H9 (cell line): ENCODE measurements at places on chromosomes 6 and 20. TPM values are rescaled to one million over a fixed set of nuclear protein-coding genes. Genes with fewer than 3 reads are reported as not detected.

DNA sequence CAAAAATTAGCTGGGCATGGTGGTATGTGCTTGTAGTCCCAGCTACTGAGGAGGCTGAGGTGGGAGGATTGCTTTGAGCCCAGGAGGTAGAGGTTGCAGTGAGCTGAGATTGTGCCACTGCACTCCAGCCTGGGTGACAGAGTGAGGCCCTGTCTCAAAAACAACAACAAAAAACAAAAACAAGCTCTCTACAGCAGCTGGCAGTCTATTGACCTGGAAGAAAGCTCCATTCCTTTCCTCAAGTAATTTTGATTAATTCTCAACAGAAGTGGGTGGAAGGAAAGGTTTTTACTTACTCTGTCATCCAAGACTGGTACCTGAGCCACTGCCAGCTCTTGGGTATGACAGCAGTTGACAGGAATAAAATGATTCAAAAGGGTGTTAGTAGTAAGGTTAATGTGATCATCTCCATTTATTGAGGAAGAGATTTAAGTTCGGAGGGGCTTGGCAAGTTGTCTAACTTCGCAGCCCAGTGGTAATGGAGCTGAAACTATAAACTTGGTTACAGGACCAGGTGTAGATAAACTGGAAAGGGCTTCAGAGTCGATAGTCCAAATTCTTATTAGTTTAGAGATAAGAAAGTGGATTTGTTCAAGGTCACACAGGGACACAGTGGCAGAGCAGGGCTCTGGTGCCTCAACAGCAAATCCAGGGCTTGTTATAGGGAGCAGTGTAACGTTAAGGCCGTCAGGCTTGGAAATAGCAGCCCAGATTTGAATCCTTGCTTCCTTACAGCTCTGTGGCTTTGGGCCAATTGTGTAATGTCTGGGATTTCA, 14.8 kb downstream of the SRSF3 start:
- H3K4me1 ChIP-seq, result no peaks in the 10 kb centered on the region
- no peak for DNase-seq
- peak overlapping the region; percentile 65 for H3K27ac ChIP-seq
- H3K4me3 ChIP-seq, result no peak overlapping the region

- H3K4me1 ChIP-seq, result no peaks in the 10 kb centered on the region
- no peaks in the 10 kb centered on the region for H3K36me3 ChIP-seq
- H3K27me3 ChIP-seq, result no peaks in the 10 kb centered on the region
- no peak overlapping the region for H3K27ac ChIP-seq
- H3K4me3 ChIP-seq, result no peak overlapping the region; the same call in 2 of the 3 replicates
- no peak for DNase-seq
Measured at GRCh38 chr20:43746344-43747137, 19.7 kb upstream of the GTSF1L start.

- H3K36me3 ChIP-seq, result peaks cover 35% of the 10 kb centered on the region
- H3K4me3 ChIP-seq, result no peak overlapping the region
- no peak overlapping the region for H3K27ac ChIP-seq
- no peaks in the 10 kb centered on the region for H3K27me3 ChIP-seq
Measured at GRCh38 chr6:140623498-140623897, 1249.0 kb upstream of the CITED2 start.

DNA sequence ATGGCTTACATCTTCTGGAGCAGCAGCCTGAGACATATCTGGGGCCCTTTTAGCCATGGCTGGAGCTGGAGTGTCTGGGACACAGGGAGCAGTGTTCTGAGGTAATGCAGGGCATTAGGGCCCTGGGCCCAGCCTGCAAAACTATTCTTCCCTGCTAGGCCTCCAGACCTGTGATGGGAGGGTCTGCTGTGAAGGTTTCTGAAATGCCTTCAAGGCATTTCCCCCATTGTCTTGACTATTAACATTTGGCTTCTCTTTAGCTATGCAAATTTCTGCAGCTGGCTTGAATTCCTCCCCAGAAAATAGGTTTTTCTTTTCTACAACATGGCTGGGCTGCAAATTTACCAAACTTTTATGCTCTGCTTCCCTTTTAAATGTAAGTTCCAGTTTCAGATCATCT, 61.5 kb downstream of the EDN1 start:
- peak; percentile 61 for DNase-seq
- H3K36me3 ChIP-seq, result peaks cover 32% of the 10 kb centered on the region
- no peak overlapping the region for H3K27ac ChIP-seq
- no peaks in the 10 kb centered on the region for H3K27me3 ChIP-seq
- H3K4me3 ChIP-seq, result no peak overlapping the region
- 0 out of 2 replicates have a peak, but pooled peaks cover 4% of the 10 kb centered on the region for H3K4me1 ChIP-seq

Gene HTR1B
- 0.83 and 1.1 TPM in 2 replicates for total RNA-seq

GRCh38 chr6:21448485-21449109, 145.0 kb upstream of the SOX4 start:
- no peak overlapping the region for H3K4me3 ChIP-seq
- H3K4me1 ChIP-seq, result no peaks in the 10 kb centered on the region
- no peaks in the 10 kb centered on the region for H3K36me3 ChIP-seq
- no peak for DNase-seq

DNA sequence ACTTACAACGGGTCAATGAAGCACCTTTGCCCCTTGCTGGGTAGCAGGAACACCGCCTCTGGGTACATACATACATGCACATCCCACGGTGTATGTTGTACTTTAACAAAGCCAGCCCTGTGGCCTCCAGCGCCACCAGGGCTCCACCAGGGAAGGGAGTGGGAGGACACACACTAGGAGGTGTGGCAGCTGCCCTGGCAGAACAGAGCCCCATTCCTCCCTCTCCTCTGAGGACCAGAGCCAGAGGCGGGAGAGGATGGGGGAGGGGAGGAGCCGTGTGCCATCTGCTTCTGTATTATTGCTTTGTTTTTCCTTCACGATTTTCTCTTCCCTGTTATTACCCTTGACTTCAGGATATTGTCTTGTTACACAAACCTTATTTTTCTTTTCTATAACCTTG, 105.8 kb upstream of the TRAF3IP2 start:
- H3K36me3 ChIP-seq, result peaks cover 20% of the 10 kb centered on the region
- no peak overlapping the region for H3K27ac ChIP-seq
- H3K4me1 ChIP-seq, result peaks cover 4% of the 10 kb centered on the region; the same call in 1 of the 2 replicates
- H3K4me3 ChIP-seq, result no peak overlapping the region

Gene CASS4
- total RNA-seq, result not detected in 2 replicates

GRCh38 chr20:47576516-47577033, 74.9 kb downstream of the NCOA3 start:
- H3K27me3 ChIP-seq, result no peaks in the 10 kb centered on the region
- no peak overlapping the region for H3K27ac ChIP-seq
- no peak for DNase-seq
- peaks cover under 1% of the 10 kb centered on the region; the same call in 1 of the 2 replicates for H3K36me3 ChIP-seq
- peaks cover 3% of the 10 kb centered on the region; the same call in 1 of the 2 replicates for H3K4me1 ChIP-seq

DNA sequence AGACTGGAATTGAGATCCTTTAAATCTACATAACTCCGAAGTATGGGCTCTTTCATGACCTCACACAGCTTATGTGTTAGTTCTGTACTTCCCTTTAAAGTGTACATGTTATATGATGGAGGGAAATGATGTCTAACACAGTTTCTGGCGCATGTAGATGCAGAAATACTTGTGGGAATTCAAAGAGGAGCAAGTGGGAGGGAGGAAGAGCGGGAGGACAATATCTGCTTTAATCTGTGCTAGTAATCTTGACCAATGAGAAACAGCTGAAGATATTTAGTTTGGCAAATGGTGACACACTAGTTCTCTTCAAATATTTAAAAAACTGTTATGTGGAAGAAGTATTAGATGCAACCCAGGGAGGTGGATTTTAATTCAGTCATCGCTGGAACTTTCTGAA, 62.9 kb upstream of the PLEKHG1 start:
- DNase-seq, result no peak
- no peaks in the 10 kb centered on the region for H3K4me1 ChIP-seq
- H3K27ac ChIP-seq, result no peak overlapping the region
- no peaks in the 10 kb centered on the region for H3K27me3 ChIP-seq

Gene FUT9
- 0.97 and 1.6 TPM in 2 replicates for total RNA-seq

DNA sequence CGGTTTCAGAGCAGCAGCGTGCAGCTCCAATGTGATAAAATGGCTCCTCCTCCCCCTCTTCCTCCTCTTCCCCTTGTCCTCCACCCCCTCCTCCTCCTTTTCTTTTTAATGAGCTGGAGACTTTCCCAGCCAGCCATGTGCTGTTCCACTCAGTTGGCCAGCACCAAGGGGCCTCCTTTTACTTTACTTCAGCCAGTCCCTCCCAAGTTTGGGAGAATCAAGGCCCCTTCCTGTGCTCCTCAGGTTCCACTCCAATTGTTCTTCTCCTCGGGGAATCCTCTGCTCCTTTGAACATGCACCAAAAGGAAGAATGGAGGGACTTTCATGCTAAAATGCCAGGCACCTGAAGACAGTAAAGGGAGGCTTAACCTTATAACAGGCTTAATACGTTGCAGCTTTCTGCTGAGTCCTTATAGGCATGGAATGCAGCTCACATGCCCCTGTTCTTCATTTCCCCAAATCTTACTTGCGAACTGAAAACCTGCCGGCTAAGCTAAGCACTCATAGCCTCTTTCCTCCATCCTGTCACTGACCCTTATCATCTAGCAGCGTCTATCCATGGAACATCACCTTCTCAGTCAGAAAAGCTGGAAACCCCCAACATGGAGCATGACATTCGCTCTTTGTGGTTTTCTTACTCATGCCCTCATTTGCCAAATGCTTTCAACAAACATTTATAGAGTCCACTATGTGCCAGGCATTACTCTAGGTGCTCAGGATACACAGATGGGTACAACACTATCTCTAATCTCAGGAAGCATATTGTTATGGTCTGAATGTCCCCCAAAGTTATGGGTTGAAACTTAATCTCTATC, 170.6 kb downstream of the PHACTR1 start:
- H3K4me1 ChIP-seq, result peaks cover 5% of the 10 kb centered on the region; the same call in 1 of the 2 replicates
- no peaks in the 10 kb centered on the region for H3K27me3 ChIP-seq
- DNase-seq, result peak; percentile 65
- peak overlapping the region; percentile 41; the same call in 2 of the 3 replicates for H3K4me3 ChIP-seq

Gene AARS2
- 21.7 and 22.1 TPM in 2 replicates for total RNA-seq

- H3K27me3 ChIP-seq, result no peaks in the 10 kb centered on the region
- H3K4me1 ChIP-seq, result no peaks in the 10 kb centered on the region
- peaks cover 49% of the 10 kb centered on the region for H3K36me3 ChIP-seq
- no peak overlapping the region for H3K4me3 ChIP-seq
- DNase-seq, result no peak
- H3K27ac ChIP-seq, result no peak overlapping the region
Measured at GRCh38 chr6:347232-347631, 44.3 kb upstream of the IRF4 start.

- no peaks in the 10 kb centered on the region for H3K36me3 ChIP-seq
- no peak for DNase-seq
- H3K27ac ChIP-seq, result no peak overlapping the region
- no peak overlapping the region for H3K4me3 ChIP-seq
- H3K27me3 ChIP-seq, result 0 out of 2 replicates have a peak, but pooled peaks cover 2% of the 10 kb centered on the region
- H3K4me1 ChIP-seq, result no peaks in the 10 kb centered on the region
Measured at GRCh38 chr6:6704103-6705060, 115.9 kb downstream of the LY86 start.

DNA sequence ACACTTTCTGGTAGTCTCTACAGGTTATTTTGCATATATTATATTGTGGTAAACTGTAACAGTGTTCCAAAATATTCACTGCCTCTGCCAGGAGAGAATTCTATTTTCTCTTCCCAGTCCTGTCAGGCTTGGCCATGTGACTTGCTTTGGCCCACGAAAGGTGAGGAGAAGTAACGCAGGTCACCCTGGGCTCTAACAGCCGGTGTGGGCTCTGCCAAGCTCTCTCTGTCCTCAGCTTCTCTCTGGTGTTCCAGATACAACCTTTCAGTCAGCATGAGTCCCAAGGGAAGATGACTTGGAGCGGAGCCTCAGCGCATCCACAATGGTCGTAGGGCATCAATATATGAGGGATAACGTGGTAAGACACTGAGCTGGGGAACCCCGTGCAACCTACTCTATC, 113.0 kb upstream of the RREB1 start:
- H3K27ac ChIP-seq, result no peak overlapping the region
- no peak overlapping the region for H3K4me3 ChIP-seq
- H3K4me1 ChIP-seq, result peaks cover 5% of the 10 kb centered on the region; the same call in 1 of the 2 replicates
- DNase-seq, result no peak
- no peaks in the 10 kb centered on the region for H3K36me3 ChIP-seq
- H3K27me3 ChIP-seq, result no peaks in the 10 kb centered on the region

- DNase-seq, result no peak
- no peaks in the 10 kb centered on the region for H3K27me3 ChIP-seq
- H3K4me3 ChIP-seq, result no peak overlapping the region
- no peak overlapping the region for H3K27ac ChIP-seq
Measured at GRCh38 chr6:140620496-140620895, 1246.0 kb upstream of the CITED2 start.

DNA sequence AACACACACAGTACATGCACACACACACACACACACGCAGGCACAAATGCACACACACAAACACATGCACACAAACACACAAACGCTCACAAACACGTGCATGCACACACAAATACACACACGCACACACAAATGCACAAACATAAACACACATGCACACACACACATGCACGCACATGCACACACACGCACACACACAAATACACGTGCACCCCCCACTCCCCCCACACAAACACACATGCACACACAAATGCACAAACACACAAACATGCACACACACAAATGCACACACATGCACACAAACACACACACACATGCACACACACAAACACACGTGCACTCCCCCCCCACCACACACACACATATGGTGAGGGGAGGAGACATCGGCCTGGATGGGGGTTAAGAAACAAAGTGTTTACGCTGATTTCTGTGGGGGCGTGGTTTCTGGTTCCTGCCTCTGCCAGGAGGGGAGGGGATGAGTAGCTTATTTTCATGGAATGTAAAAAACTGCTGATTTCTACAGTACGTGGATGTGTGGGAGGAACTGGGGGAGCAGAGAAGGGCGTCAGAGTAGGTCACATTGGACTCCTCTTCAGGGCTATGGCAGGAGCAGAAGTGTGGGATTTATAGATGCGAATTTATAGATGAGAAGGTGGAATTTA, 607.2 kb downstream of the QKI start:
- H3K27me3 ChIP-seq, result no peaks in the 10 kb centered on the region
- H3K4me3 ChIP-seq, result no peak overlapping the region
- H3K27ac ChIP-seq, result no peak overlapping the region
- peaks cover 2% of the 10 kb centered on the region; the same call in 1 of the 3 replicates for H3K36me3 ChIP-seq
- no peak for DNase-seq

DNA sequence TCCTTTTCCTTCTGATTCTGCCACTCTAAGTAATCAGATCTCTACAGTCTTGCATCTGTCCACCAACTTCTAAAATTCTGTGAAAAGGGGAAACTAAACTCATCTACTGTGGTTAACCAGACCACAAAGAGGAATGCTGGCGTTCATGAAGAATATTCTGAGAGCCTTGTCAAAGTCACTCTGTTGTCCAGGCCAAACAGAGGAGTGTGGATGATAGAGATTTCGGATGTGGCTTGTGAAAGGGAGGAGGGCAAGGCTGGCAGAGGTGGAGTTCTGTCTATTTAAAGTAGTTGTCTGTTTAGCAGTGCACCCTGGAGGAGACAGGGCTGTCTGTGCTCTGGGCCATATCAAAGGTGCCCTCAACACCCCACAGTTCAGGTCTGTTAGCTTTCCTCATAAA, 33.9 kb downstream of the CCN2 start:
- peaks cover 80% of the 10 kb centered on the region for H3K36me3 ChIP-seq
- H3K27me3 ChIP-seq, result no peaks in the 10 kb centered on the region
- H3K27ac ChIP-seq, result no peak overlapping the region

Gene OLIG3
- 0.22 and 0.42 TPM in 2 replicates for total RNA-seq

GRCh38 chr20:58583586-58583985, 67.5 kb upstream of the STX16 start:
- H3K36me3 ChIP-seq, result no peaks in the 10 kb centered on the region
- no peak overlapping the region for H3K4me3 ChIP-seq
- no peak for DNase-seq
- H3K27me3 ChIP-seq, result no peaks in the 10 kb centered on the region
- H3K4me1 ChIP-seq, result no peaks in the 10 kb centered on the region
